ENCODE measurements at places on chromosomes 16 and 17.
A peak's percentile ranks its signal among the peaks of the same experiment; 100 is the strongest.

- DNase-seq = peak; percentile 8
Measured at GRCh38 chr17:43545383-43545632, 832 bp downstream of the ETV4 start.

- DNase-seq = no peak
Measured at GRCh38 chr17:21007646-21008045, 35.2 kb downstream of the USP22 start.

- DNase-seq = no peak
Measured at GRCh38 chr16:86035906-86036305, 136.9 kb downstream of the IRF8 start.

- peak; percentile 43 for DNase-seq
Measured at GRCh38 chr17:48194097-48194550, 86.6 kb downstream of the SNX11 start.

GRCh38 chr16:65793781-65794180 lies 572.7 kb upstream of the CDH5 start:
- no peak for DNase-seq

- peak; percentile 72 for DNase-seq
Measured at GRCh38 chr17:64418506-64419339, 28.1 kb upstream of the PECAM1 start.

GRCh38 chr17:29018788-29019474 lies 13.1 kb upstream of the SEZ6 start:
- no peak for DNase-seq

DNA sequence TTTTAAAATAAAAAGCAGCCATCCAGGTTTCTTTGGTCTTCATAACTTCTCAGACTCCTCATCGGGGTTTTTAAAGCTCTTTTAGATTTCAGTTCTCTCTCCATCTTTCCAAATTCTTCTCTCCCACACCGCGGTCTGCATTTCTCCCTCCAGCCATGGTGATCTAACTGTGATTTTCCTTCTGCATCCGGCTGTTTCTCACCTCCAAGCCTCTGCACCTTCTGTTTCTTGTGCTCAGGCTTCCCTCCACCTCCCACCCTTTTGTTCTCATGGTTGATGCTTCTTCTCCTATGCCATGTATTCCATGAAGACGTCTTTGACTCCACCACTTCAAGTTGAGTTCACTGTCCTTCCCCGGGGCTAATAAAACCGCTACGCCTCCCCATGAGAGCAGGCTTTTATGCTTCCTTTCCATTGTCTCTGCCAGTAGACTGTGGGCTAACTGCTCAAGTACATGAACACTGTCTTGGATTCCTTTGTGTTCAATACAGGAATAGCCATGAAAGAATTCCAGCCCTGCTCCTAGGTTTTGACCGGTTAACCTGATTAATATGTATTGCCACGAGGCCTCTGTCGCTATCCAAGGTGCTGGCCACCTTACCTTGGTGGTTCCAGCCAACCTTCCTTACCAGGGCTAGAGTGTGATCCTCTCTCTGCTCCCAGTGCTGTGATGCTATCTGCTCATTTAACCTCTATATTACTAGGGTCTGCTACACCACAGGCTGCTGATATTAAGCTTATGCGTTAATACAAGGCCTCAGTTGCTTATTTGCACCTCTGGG lies 625.1 kb downstream of the HS3ST4 start:
- no peak for DNase-seq

DNA sequence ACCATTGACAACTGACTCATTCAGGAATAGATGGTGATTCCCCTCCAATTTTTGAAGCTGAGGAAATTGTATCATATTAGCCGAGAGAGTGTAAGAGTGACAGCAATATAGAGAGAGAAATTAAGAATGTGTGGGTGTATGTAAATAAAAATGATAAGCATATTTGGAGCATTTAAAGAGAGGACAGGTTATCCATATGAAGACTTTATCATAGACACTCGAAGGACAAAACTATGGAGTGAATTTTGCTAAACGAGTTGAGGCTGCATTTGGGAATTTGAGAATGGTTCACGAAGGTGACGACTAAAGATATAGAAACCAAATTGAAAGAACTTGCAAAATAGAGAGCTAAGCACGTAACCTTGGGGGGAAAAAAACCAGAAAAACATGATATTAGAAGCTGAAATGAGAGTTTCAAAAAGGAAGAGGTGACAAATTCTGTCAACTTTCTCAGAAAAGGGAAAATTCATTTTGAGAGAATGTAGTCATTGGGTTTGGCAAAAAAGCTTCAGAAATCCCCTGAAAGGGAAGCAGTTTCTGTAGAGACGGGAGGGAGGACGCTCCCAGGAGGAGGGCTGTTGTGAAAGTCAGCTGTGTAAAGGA lies 129.7 kb downstream of the KCNJ2 start:
- no peak for DNase-seq

GRCh38 chr17:39863918-39864746 lies at the start of gene IKZF3:
TSS of gene IKZF3 (minus strand) at chr17:39864312. CDS start at chr17:39864126, 186 bp downstream.
- peak; percentile 79 for DNase-seq
